ENCODE measurements at places on chromosomes 2 and 18.

GRCh38 chr2:46976556-46977279, 61.1 kb upstream of the MCFD2 start:
- DNase-seq = no peak

DNA sequence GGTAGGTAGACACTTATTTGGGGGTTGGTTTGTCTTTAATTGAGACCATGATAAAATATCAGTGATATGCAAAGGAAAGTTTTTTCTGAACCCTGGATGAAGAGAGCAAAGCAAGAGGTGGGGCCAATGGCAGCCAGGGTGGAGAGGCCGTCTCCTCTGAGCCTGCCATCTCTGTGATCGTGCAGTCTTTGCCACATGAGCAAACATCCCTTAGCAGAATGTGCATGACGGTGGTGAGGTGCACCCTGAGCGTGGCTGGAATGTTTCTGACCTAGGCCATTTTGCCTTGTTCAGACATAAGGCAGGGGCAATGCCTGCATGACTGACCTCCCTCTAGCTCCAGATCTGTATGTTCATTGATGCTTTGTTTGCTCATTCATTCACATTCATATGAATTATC, 6.0 kb downstream of the NCK2 start:
- no peak for DNase-seq

DNA sequence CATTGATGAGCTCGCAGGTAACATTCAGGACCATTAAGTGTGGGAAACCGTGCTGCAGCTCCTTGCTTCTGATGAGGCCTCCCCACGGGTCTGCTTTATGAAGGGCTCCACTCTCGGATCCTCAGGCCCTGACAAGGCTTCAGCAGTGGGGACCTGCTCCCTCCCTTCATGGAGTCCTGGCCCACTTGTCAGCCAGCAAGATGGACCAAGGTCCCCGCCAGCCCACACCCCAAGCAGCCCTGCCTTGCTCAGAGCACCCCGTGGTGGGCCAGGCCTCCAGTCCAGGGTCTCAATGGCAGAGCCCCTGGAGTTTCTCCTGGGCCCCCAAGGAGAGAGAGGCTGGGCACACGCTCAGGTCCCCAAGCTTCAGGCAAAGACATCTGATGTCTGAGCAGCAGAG, 41.5 kb downstream of the CROCC2 start:
- no peak for DNase-seq

GRCh38 chr18:48091869-48092497, 161.5 kb upstream of the SMAD2 start:
- no peak for DNase-seq

DNA sequence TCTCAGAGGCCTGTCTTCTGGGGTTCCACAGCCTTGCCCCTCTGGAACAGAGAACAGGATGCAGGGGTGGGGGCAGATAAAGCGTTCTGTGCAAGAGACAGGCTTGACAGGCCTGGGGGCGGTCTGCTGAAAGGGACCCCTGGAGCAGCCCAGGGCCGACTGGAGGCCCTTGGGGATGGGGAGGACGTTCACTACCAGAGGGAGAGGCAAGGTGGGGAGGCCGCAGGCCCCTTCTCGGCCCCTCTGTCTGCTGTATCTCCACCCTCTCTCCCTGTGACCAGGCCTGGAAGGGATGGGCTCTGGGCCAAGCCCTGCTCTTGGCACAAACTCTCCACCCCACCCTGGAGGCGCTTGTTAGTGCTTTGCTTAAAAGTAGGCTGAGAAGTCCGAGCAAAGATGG, 27.3 kb upstream of the INHBB start:
- DNase-seq = no peak

DNA sequence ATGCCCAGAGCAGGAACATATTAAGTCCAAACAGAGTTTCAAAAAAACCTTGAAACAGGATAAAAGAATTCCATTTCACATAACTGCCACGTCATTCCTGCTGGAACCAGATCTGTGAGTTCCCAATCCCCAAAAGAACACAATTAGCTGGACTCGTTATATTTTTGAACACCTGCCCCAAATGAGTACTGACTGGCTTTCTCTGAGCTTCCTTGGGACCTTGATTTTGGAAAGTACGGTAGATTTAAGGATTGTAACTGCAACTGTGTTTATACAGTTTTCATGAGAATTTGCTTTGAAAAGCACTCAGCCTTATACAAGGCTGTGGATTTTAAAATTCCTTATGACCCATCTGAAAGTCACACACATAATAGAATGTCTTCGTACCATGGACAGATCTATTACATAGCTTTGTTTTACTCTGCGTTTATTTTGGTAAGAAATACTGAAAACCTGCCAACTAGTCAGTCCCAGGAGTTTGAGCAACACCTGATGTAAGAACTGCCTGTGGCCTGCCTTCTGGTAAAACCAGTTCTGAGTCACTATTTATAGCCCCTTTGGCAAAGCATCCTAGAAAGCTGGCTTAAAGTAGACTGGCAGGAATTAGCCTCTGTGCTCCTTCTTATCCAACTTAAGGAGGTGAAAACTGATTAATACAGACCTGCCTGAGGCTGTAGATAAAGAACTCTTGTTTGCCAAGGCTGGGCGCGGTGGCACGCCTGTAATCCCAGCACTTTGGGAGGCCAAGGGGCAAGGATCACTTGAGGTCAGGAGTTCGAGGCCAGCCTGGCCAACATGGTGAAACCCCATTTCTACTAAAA, 48.1 kb downstream of the MERTK start:
- DNase-seq = no peak

DNA sequence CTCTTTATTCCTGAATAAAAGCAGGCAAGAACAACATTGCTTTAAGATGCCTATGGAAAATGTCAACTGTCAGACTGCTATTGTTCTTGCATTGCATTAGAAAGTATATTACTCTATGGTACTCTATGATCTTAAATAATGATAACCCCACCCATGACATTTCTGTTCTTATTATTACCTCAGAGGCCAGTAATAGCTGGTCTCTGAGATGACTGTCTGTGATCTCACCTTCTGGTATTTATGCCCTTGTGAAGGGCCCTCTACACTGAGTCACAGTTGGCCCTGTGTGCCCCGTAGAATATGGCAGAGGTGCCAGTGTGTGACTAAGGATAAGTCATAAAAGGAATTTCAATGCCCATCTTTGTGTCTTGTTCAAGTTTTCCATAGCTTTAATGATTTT, 61.0 kb downstream of the SPP2 start:
- DNase-seq = no peak

GRCh38 chr18:74289137-74289536, 2.6 kb downstream of the CYB5A start:
- no peak for DNase-seq

- no peak for DNase-seq
Measured at GRCh38 chr2:106094131-106094841, 99.8 kb downstream of the UXS1 start.

GRCh38 chr2:8997631-8998030, 5.9 kb downstream of the MBOAT2 start:
- no peak for DNase-seq

- DNase-seq = no peak
Measured at GRCh38 chr2:173205375-173205774, 129.7 kb downstream of the MAP3K20 start.

DNA sequence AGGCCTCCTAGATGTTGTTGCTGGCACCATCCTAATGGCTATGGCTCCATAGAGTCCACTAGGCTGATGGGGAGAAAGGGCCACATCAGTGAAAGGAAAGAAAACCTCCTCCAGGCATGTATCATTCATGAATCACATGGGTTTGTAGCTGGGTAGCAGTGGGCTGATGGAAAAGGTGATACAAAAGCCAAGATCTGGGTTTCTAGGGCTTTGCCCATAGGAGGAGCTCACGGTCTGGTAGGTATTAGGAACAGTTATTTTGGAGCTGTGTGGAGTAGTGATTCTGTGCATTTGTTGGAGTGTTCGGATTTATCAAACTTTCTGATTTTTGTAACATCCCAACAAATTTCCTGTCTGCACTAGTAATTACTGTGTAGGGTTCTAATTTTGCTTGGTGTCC, 259.2 kb downstream of the SLC4A3 start:
- no peak for DNase-seq

GRCh38 chr2:240234503-240234951, 94.1 kb upstream of the OTOS start:
- no peak for DNase-seq

DNA sequence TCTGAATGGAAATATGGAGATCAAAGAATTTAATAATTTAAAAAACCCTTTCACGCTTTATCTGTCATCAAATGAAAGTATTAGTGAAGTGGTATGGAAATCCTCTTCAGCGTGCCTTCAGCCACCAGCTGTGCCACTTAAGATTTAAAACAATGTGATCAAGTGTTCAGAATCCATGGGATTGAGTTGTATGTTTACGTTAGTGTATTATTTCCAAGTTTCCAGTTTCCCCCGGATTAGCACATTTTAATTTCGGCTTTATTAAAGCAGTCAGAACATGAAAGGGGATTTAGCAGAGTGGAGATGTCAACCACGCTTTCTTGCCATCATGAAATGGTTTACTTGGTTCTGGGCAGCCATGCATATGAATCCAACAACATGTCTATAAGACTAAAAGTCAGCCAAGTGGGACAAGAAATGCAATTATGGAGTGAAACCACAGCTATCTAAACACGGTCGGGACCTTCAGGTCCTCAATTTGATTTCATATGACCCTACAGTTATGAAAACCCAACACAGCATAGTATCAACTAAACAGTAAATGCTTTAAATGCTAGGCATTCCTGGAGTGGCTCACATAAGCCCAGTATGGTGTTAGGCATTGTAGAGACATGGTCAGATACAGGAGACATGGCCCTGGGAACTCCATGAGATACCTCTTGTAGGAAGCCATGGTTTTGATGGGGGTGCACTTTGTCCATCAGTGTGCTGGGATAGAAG, 224.9 kb upstream of the EPAS1 start:
- DNase-seq = no peak

DNA sequence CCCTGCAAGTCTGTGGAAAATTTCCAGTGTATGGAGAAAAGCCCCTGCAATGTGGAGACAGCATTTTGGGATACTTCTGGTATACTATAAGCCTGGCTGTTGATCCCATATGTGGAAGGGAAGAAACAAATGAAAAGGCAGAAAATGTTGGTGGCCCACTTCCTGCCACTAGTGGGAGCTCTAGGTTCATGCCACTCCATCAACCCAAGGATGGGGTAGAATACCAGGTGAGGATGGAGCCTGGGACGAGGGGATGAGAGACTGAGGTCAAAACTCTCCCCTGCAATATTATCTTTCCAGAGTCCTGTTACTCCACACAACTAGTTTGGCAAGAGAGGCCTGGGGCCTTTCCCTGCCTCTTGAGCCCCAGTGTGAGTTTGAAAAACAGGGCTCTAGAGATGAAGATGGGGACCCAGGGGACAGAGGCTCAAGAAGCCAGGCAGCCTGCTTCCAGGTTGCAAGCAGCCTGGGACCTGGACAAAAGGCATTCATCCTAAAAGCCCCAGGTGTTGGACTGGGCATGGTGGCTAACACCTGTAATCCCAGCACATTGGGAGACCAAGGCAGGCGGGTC, 31.9 kb downstream of the BMP10 start:
- DNase-seq = no peak

DNA sequence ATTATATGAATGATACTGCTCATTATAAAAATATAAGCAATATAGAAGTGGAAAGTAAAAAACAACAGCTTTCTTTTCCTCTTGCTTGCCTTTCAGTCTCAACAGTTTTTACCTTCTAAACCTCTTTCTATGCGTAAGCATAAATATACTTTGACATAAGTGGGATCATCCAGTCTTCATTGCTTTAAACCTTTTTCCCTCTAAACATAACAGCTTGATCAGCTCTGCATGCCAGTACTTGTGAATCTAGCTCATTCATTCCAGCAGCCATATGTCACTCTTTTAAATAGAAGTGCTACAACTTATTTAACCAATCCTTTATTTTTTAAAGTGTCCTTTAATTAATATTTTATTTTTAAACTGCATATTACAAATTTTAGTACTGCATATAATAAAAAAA, 88.1 kb downstream of the TTC27 start:
- no peak for DNase-seq

- no peak for DNase-seq
Measured at GRCh38 chr2:202102425-202103000, 29.5 kb downstream of the KIAA2012 start.

- no peak for DNase-seq
Measured at GRCh38 chr2:217114117-217114516, 254.3 kb upstream of the TNP1 start.

- DNase-seq = no peak
Measured at GRCh38 chr2:237341872-237342271, 72.1 kb downstream of the COL6A3 start.

DNA sequence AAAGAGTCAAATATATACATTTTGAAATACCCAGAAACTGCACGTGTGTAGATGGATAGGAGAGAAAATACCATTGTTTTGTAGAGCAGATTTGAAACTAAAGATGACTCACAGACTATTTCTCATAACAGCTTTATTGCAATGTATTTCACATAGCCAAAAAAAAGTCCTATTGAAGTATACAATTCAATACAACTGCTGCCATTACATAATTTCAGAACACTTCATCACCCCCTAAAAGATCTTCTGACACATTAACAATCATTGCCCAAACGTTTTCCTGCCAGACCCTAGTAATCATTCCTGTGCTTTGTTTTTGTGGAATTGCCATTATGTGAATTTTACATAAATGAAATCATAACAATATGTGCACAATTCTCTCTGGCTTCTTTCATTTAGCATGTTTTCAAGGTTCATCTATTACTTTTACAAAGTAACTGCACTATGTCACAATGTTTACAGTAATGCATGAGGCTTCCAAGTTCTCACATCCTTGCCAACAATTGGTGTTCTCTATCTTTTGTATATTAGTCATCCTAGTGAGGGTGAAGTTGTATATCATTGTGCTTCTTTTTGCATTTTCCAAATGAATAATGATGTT, 378.6 kb upstream of the CWC22 start:
- DNase-seq = no peak

DNA sequence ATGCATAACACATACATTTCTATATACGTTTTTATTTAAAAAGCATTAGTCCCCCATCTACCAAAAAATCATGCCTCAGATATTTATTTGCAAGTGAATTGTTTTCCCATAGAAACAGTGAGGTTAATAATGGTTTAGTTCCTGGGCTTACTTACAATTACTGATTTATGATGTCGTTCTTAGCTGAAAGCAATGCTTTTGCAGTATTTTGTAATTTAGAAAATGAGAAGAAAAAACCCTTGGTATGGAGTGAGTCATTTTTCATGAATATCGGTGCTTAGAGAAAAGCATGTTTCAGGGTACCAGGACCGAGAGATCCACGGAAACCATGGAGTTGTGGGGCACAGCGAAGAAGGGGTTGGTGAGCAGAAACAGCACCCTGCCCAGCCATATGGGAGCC, 12.0 kb upstream of the CDK15 start:
- no peak for DNase-seq

GRCh38 chr2:10017313-10017941, 25.9 kb upstream of the KLF11 start:
- no peak for DNase-seq

- DNase-seq = no peak
Measured at GRCh38 chr2:113060796-113061195, 1.8 kb downstream of the IL36RN start.
